ENCODE measurements at places on chromosomes 16 and 17.

- DNase-seq: no peak
Measured at GRCh38 chr16:12975766-12976165, 74.4 kb downstream of the SHISA9 start.

DNA sequence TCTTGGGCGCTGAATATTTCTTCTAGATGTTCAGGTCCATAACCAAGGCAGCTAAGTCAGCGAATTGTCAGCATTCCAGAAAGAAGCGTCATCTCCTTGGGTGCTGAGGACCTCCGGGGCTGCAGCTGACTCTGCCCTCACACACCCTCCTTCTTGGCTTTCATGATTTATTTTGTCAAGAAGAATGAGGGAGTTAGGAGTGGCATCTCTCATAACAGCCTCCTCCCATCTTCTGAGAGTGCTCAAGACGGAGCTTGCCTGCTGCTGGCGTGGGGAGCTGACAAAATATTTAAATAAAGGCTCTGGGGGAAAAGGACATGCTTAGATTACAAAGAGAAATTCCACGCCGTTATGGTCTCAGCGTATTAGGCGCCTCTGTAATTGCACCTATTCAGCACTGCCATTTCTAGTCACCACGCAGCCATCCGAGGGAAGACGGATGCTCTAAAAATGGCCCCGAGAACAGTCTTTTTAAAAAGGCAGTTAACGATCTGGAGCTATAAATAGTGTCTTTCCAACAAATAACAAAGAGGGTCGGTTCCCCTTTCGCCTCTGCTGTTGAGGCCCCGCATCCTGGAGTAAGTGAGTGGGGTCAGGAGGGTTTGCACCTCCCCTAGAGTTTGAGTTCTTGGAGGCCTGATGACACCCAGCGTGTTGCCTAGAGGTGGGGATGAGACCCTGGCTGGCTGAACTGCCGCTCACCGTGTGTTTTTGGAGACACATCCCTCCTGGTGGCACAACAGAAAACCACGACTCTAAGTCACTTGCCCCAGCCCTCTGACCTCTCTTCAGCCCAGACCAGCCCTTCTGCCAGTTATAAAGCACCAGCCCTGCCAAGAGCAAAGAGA is 187.0 kb downstream of the CCDC182 start:
- DNase-seq: no peak

DNA sequence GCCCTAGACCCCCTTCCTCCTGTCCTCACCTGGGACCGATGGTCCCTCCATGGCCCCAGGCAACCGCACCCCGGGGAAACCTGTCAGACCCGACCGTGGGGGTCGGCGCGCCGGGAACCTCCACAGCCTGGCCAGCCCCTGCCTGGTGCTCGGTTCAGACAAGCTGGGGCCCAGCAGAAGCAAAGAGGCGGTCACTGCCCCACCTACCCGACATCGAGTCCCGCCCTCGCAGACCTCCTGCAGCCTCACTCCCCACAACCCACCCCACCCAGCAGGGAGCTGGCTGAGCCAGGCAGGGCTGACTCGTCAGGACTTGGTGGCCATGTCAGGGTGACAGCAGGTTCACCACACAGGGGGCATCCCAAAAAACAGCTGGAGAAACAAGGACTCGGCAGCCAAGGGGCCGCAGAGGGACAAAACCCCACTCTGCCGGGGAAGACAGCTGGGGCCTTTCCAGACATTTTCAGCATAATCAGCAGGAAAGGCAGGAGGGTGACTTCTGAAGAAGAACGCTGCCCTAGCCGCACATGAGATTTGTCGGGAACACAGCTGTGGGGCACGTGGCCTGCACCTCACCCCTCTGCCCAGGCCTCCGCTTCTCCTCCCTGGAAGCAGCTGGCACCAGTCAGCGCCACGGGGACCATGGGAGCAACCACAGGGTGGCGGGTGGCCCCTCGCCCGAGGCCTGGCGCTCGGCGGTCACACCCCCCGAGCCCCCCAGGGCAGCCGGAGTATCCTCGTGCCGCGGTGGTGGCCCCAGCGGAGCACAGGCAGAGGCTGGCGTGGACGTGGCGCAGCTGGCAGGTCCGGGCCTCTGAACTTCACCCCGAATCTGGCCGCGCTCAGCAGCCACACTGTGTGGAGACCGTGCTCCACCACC is 22.9 kb downstream of the GNPTG start:
- no peak for DNase-seq

DNA sequence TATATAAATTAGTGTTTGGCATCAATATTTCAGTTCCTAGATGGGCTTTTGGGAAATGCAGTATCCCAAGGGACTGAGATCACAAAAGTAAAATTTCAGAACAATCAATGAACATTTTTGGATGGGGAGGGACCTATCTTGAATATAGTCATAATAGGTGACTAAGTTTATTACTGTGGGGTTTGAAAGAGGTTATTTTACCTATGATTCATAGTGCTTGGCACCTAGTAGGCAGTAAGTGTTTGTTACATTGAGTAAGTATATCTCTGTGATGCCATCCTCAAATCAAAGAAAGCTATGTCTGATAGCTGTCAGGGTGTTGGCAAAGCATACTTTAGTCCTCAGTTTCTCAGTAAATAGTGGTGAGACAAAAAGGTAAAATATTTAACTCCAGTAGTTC is 36.9 kb downstream of the ZNF207 start:
- DNase-seq: no peak

DNA sequence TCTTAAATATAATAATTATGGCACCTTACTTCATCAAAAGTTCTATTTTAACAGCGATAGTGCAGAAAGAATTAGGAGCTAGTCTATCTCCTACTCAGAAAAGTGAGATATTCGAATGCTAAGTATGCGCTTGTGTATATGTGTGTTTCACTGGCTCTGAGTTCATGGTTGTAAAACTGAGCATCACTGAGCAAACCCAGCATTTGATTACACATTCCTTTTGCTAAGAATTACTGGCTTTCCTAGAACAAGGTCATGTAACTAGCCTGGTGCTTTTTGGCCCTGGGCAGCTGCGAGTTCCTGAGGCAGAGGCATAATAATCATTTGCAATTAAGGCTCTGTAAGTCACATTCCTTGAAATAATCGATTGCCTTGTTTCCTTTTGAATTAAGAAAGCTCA is 157.2 kb downstream of the SNX29 start:
- DNase-seq: no peak

GRCh38 chr17:44071198-44071520 is 624 bp downstream of the G6PC3 start:
- peak; percentile 67 for DNase-seq

DNA sequence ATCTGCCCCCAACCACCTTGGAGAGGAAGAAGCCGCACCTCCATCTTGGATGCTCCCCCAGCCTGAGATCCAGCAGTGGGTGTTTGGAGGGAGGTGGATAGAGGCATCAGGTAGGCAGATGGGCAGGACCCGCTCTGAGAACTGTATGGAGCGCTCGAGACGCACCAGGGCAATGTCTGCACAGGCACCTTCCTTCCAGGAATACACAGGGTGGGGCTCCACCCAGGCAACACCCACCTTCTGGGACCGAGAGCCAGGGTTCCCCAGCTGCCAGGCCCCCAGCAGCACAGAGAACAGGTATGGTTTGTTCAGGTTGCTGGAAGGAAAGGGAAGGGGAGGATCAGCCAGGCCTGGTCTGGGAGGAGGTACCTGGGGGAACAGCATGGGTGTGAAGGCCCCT is 2.4 kb downstream of the PRSS22 start:
- DNase-seq: no peak

DNA sequence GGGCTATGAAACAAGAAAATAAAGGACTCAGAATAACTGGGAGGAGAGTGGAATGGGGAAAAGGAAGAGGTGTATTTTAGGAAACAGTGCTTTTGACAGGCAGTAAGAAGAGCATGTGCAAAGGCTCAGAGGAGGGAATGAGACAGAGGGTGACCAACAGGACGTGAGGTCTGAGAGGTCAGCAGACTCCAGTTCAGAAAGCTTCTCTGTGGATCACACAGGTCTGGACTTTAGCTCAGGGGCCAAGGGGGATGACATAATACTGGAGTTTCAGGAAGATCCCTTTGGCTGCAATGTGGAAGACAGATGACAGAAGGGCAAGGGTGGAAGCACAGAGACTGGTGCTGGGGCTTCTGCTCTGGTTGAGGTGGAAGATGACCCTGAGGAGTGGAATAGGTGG is 489.9 kb upstream of the CDH5 start:
- no peak for DNase-seq

DNA sequence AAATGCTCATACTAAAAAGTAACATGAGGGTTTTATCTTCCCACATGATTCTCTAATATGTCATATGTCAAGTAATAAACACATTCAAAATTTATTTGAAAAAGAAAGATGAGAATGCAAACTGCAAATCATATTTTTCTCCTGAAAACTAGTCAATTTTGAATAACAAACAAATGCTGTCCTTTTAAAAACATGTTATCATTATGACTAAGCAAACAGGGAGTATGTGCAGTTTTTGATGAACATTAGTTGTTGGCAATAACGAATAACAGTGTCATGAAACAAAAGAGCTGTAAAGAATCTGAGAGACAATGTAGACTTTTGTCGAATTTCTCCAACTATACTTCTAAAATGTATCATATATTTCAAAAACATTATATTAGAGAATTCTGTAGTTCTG is 34.8 kb downstream of the RPGRIP1L start:
- no peak for DNase-seq

- no peak for DNase-seq
Measured at GRCh38 chr16:21727344-21727743, 63.6 kb downstream of the OTOA start.

DNA sequence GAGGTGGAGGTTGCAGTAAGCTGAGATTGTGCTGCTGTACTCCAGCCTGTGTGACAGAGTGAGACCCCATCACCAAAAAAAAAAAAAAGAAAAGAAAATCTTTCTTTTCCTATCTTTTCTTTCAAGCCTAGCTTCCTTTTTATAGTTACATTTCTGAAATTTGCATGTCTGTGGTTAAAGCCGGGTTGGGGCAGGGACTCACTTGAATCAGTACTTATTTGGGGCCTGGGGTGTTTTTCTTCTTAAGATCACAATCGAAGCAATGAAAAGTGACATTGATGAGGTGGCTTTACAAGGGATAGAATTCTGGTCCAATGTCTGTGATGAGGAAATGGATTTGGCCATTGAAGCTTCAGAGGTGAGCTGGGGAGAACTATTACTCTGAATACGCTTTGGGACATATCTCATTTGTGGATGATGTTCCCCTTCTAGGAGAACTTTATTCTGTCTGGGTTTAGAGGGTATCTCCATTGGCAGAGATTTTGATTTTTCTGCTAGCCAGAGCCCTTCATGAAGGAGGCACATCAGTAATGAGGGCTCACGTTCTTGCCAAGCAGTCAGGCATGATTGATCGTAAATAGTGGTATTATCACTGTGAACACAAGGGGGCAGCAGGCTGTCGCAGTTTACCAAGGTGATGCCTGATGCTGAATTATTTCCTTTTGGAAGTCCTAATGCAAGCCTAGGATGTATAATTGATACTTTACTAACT is 14.3 kb downstream of the KPNB1 start:
- peak; percentile 47 for DNase-seq

DNA sequence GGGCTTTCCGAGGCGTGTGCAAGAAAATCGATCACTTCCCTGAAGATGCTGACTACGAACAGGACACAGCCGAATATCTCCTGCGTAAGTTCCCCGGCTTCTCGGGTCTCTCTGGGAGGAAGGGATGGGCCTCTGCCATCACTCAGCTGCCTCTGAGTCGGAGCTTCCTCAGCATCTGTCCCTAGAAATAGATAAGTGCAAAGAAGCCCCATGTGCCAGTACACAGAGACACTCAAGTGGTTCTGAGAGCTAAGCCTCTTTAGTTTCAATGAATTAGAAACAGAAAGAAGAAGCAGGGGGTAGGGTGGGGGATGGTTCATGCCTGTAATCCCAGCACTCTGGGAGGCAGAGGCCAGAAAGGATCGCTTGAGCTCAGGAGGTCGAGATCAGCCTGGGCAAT is 90.6 kb downstream of the CACNG3 start:
- DNase-seq: no peak

GRCh38 chr16:8720080-8720966 is 45.9 kb downstream of the ABAT start:
- DNase-seq: no peak

GRCh38 chr17:4738136-4739121 is 1.2 kb upstream of the ZMYND15 start:
- no peak for DNase-seq

DNA sequence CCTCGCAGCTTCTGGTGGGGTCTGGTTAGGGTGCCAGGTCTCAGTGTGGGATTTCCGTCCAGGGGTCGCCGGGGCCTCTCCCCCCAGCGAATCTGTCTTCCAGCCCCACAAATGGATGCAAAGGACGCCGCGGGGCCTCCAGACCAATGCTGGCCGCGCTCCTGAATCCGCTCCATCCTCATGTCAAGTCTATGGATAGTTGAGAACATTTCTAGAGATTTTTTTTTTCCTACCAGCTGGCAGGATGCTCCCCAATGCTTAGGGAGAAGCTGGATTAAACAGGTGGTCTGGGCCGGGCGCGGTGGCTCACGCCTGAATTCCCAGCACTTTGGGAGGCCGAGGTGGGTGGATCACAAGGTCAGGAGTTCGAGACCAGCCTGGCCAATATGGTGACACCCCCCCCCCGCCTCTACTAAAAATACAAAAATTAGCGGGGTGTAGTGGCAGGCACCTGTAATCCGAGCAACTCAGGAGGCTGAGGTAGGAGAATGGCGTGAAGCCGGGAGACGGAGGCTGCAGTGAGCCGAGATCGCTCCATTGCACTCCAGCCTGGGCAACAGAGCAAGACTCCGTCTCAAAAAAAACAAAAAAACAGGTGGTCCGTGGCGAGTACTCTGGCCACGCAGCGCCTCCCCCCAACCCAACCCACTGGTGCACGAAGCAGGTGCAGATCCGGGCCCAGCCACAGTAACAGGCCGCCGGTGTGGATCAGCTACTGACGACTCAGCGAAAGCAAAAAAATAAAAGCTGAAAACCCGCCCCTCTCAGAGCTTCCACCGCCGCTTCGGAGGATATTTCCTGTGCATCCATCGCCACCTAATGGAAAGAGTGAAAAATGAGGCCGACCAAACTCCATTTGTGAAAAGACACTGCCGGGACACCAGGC is 1.1 kb upstream of the NXN start:
- peak; percentile 68 for DNase-seq

- no peak for DNase-seq
Measured at GRCh38 chr17:10739386-10739785, 9.6 kb upstream of the TMEM220 start.

GRCh38 chr16:10965440-10966061 is 21.2 kb downstream of the CLEC16A start:
- DNase-seq: no peak

DNA sequence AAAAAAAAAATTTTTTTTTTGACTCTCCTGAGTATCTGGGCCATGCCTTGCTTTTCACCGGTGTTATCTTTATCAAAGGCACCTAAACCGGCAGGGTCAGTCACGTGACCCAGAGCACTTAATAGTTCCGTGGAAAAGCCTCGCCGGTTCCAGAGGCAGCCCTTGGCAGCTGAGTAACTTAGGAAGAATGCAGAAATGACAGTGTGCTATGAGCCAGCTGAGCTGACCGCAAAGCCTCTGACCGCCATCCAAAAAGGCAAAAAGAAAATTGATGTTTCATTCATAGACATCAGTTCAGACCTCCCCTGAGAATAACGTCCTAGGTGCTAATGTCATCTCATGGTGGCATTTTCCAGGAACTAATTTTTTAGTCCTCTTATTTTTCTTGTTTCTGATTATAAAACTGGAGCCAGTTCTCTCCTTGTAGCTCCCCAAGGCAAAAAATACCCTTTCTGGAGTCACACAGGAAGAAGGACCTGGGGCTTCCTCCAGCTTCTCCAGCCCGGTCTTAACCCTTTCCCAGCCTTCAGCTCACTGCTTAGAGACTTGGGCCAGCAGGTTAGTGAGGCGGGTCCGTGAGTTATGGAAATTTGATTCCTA is 122.6 kb downstream of the SOCS1 start:
- no peak for DNase-seq

All from stimulated activated CD4-positive, alpha-beta T cell treated with anti-CD3 and anti-CD28 coated beads, Interleukin-4, amount 100 ng/mL, for 1 hour (primary cell).